Fibroblast of skin of right quadriceps (primary cell): ENCODE measurements at places on chromosomes 11 and 22.

DNA sequence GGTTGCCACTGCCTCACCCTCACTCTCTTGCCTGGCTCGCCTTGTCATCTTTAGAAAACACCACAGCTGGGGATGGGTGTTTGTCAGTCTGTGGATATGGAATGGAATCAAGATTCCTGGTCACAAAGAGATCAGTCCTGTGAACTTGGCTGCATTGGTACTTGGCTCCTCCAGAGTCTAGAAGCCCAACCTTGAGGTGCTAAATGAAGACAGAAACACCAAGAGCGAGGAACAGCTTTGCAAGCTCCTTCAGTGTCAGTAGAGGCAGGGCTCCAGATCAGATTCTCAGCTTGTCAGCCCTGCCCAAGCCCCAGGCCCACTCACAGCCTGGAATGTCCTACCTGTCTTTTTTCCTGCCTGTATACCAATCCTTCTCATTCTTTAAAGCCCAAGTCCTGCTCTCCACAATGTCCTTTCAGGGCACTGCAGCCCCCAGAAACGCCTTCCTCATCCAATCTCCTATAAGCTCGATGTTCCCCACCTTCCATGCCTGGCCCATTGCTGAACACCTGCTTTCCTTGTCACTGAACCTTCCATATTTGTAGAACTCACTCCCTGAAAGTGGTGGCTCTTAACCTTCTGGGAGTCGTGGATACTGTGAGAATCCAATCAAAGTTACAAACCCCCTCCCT lies 188.9 kb downstream of the BCR start:
- DNase-seq = no peak

GRCh38 chr11:126391286-126391954 lies 35.9 kb downstream of the ST3GAL4 start:
- DNase-seq = no peak

GRCh38 chr22:34972191-34972897 lies 93.6 kb upstream of the ISX start:
- no peak for DNase-seq

- DNase-seq = no peak
Measured at GRCh38 chr11:84870486-84870885, 756.7 kb downstream of the DLG2 start.

DNA sequence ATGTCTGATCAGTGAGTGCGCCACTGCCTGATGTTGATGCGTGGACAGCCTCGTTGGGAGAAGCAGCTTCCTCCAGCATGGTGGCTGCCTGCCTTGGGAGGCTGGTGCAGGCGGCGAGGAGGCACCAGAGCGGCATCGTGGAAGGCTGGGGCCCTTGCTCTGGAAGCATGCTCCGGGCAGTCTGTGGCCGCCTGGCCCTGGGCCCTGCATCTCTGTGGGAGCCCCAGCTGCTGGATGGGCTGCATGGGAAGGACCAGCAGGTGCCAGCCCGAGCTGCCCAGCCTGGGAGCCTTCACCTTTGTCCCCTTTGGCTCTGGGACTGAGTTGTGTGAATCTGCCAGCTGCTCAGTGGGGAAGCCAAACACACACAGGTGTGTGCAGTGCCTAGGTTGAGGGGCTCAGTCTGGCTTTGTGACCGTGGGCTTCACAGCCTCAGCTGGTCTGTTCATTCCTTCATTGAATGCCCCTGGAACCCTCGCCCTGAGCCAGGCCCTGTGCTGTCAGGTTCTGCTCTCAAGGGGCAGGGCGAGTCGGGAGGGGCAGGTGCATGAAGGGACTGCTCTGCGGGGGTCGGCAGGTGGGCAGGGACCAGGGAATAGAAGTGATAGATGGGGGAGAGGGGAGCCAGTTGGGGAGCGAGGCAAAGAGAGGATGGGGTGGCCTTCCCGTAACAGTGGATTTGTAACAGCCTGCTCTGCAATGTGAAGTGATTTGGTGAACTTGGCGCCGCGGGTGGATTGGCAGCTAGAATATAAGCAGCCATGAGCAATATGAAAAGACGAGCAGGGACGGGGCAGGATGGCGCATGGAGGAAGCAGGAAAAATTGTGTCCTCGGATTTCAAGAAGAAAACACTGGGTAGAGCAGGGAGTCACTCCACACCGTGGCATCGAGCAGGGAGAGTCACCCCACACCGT lies 354.2 kb downstream of the TBC1D22A start:
- DNase-seq = no peak

DNA sequence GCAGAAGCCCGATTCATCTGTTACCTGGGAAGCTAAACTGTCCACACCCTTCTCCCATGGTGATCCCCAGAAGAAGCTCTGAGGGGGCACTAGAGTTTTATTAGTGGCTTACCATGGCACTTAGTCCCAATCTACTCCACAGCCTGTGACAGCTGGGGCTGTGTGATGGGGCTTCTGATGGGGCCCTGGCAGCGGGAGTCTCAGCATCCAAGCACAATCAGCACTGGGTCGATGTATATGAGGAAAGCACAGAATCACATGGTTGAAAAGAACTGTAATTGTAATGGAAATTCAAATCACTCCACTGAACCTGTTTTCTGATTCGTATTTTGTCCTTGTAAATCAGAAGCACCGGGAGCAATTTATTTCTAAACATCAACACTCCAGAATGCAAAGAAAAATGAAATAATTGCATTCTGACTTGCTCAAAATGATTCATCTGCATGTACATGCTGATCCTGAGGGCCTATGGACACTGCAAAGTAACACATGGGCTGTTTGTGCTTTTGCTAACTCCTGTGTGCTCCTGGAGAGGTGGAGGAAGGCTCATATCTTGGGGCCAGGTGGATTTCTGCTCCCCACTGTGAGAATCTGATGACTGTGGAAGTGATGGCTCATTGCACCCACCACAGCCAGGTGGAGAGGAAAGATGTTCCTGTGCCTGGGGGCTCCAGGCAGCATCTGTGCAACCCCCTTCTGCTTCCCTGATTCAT lies 203.0 kb downstream of the KIRREL3 start:
- DNase-seq = no peak

DNA sequence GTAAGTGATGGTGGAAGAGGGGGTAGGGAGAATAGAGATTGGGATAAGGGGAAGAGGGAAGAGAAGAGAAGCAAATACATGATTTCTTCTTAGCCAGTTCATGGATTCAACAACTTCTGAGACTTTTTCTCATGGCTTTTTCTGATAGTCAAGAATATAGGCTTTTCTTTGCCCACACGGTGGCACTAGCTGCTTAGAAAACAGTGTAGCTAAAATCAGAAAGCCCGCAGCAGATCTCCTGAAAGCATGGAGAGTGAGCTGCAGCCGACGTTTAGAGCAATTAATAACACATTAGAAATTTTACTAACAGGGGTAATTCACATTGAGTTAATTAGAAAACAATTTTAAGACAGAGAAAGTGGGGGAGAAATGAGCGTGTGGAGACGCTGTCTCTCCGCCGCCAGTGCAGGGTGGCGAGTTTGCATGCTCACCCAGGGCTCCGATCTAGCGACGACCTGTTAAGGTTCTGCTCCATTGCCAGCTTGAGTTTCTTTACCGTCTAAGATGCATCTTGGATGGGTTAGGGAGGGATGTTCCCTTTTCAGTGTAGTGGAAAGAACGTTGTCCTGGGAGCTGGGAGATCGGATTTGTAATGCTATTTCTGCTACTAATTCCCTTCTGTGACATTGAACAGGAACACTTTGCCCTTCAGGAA lies 3.3 kb upstream of the RAG1 start:
- DNase-seq = peak; percentile 61
